ENCODE measurements at places on chromosomes 2 and 18. TPM values are rescaled to one million over a fixed set of nuclear protein-coding genes. Genes with fewer than 3 reads are reported as not detected.

DNA sequence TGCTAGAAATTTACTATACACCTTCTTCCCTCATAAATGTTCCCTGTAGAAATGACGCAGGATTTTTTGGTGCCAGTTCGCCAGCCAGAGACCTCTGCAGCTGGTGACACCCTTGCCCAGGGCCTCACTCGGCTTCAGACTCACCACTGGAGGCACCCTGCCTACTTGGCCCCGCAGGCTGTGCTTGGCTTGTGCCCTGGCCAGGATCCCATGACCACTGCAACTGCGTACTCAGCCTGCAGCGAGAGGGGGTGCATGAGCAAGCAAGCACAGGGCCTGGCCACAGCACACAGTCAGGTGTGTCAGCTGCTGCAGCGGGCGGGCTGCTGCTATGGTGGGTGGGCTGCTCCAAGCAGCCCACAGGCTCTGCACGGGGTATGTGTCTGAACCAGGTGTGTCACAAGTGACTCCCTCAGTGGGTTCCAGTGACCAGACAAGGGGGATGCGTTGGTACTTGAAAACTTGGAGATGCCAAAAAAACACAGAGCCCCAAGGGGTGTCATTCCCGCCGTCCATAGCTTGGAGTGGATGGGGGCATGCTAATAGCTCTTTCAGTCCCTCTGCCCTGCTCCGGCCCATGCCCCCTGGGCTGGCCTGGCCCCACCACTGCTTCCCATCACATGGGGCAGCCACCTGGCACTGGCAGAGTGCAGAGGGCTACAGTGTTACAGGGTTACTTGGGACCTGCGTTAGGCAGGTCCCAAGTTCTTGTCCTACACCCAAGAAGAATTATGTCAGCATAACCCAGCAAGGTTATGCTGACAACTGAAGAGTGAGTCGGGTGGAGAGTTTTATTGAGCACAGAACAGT lies 46.6 kb upstream of the TANC1 start:
- DNase-seq = no peak

GRCh38 chr18:74862094-74862493 lies 264.4 kb downstream of the ZNF407 start:
- DNase-seq = no peak

GRCh38 chr2:240585101-240585500 lies 1.4 kb upstream of the CAPN10 start:
- no peak for DNase-seq

The CTLA4 gene
- polyA plus RNA-seq = not detected

DNA sequence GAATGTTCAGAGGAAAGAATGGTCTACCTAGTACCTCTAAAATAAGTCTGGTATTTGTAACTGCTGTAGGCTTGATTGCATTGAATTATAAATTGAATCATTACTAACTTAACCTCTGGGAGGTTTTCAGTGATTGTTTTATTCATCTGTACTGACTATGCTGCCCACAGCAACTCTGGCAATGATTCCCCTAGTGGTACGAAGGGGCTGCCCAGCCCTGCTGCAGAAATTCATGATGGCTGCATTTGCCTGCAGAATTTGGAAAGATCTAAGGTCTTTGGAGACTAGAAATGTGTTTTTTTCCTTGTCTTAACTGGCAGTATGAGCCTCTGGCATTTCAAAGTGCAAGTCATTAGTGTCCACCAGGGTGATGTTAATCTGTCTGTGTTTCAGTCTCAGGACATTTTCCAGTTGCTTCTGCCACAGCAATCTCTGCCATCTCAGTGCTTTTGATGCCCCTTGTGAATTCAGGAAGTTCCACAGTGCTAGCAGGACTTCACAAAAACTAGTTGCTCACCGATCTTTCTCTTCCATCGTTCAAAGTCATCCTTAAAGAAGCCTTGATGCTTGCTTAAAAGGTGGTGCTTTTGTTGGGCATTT lies 13.4 kb upstream of the LRPPRC start:
- DNase-seq = no peak

The MLPH gene
- polyA plus RNA-seq = 16.1 TPM

DNA sequence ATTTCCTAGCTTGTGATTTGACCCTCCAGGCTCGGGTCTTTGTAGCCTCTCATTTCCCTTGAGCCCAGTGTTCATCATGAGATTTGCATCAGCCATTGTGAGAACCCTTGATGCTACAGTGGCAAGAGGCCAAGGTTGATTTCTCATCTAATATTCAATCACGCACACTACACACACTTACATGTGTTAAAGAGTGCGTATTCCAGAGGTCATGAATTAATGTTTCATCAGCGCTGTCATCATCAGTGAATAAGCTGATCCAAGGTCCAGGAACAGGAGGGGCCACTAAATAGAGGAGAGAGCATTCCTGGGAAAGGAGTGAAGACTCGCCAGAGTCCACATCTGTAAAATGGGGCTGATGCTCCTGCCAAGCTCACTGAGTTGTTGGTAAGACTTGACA lies 276.1 kb upstream of the SIX2 start:
- DNase-seq = no peak

All from BJ (cell line).